Kidney epithelial cell (primary cell): ENCODE measurements at places on chromosomes 6 and 20.
A peak's percentile ranks its signal among the peaks of the same experiment; 100 is the strongest.

DNA sequence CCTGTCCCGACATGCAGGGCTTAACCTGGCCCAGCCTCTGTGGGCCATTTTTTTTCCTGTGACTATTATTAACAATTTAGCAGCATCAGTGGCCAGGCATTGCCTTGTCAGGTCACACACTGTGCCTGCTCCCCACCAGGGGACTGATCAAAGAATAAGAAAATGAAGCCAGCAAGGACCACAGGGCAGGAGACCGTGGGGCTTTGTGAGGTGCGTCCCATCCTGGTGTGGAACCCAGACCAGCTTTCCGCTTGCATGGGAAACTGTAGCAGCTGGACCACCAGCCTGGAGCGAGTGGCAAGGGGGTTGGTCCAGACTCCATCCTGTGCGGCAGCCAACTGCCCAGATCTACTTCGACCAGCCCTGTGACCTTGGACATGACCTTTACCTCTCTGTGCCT, 218.3 kb downstream of the ANKRD60 start:
- no peak for DNase-seq

GRCh38 chr20:19993958-19994669, 23.0 kb upstream of the NAA20 start:
- DNase-seq = peak; percentile 61

- DNase-seq = no peak
Observed at GRCh38 chr20:1357921-1358671, 29.2 kb upstream of the SDCBP2 start.

GRCh38 chr6:138600726-138601125, 101.4 kb upstream of the NHSL1 start:
- no peak for DNase-seq

- no peak for DNase-seq
Observed at GRCh38 chr6:41494212-41495110, 51.7 kb upstream of the FOXP4 start.

DNA sequence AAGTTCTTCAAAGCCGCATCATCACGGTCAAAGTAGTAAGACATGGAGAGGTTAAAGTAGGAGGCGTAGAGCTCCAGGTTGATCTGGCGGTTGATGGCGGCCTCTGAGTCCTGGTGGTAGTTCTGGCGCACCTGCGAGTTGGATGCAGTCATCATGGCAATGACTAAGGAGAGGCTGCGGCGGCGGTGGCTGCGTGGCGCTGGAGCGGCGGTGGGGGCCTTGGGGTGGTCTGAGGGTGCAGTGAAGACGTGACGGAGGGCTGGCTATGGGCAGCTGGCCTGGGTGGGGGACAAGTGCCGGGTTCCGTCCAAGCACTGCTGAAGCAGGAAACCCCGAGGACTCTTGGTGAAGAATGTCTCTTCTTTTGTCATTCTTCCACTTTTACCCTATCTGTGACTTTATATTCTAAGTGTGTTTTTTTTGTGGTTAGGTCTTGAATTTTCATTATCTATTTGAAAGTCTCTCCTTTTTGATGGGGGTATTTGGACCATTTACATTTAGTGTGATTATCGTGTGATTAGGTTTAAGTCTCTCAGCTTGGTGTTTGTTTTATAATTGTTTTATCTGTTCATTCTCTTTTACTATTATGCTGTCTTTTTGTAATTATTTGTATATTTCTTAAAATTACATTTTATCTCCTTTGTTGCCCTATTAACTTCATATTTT, 94.6 kb downstream of the TFAP2B start:
- DNase-seq = no peak

GRCh38 chr6:35312076-35312800, 14.6 kb downstream of the DEF6 start:
- DNase-seq = no peak

DNA sequence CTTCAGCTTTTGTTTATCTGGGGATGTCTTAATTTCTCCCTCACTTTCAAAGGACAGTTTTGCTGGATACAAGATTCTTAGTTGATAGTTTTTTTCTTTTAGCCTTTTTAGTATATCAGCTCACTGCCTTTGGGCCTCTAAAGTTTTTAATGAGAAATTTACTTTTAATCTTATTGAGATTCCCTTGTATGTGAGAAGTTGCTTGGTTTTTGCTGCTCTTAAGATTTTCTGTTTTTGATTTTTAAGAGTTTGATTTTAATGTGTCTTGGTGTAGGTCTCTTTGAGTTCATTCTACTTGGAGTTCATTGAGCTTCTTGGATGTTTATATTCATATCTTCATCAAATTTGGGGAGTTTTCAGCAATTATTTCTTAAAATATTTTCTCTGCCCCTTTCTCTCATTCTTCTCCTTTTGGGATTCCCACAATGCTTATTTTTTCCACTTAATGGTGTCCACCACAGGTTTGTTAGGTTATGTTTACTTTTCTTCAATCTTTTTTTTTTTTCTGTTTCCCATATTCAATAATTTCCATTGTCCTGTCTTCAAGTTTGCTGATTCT, 19.6 kb upstream of the TGM6 start:
- no peak for DNase-seq

DNA sequence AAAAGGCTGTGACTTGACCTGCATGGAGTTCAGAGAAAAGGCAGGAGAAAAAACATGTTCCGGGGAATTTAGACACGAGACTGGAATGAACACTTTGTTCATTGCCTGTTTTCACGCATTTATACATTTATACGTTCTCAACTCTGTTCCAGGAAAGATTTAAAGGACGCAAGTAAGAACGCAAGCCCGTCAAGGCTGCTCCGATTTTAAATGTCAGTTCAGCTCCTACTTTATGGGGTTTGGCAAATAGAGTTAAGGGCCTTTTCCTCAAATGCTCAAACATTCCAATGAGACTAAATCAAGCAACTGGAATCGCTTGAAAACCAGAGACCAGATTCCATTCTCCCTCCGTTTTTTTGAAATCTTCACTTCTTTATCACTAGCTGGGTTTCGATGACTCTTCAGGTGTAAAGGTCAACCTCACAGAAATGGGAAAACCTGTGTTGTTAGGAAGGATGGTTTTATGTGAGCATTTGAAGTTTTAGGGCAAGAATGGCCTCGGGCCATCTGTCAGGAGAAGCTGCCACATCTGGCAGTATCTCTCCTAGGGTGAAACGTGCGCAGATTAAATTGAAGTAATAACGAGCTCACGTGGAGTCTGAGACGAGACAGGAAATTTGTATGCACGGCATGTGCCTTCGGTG, 24.9 kb downstream of the TTLL2 start:
- no peak for DNase-seq

- no peak for DNase-seq
Observed at GRCh38 chr20:32570401-32571190, 14.5 kb downstream of the NOL4L start.

- DNase-seq = no peak
Observed at GRCh38 chr6:170074435-170074834, 216.4 kb downstream of the DLL1 start.

GRCh38 chr6:148441454-148441911, 98.8 kb downstream of the SASH1 start:
- peak; percentile 85 for DNase-seq

- DNase-seq = no peak
Observed at GRCh38 chr6:53707108-53707897, 41.7 kb upstream of the KLHL31 start.

- DNase-seq = peak; percentile 80
Observed at GRCh38 chr6:24357336-24358218, at the start of gene DCDC2. Gene DCDC2, minus strand, starts transcription at chr6:24358059. Its CDS starts 309 bp downstream, at chr6:24357750.

DNA sequence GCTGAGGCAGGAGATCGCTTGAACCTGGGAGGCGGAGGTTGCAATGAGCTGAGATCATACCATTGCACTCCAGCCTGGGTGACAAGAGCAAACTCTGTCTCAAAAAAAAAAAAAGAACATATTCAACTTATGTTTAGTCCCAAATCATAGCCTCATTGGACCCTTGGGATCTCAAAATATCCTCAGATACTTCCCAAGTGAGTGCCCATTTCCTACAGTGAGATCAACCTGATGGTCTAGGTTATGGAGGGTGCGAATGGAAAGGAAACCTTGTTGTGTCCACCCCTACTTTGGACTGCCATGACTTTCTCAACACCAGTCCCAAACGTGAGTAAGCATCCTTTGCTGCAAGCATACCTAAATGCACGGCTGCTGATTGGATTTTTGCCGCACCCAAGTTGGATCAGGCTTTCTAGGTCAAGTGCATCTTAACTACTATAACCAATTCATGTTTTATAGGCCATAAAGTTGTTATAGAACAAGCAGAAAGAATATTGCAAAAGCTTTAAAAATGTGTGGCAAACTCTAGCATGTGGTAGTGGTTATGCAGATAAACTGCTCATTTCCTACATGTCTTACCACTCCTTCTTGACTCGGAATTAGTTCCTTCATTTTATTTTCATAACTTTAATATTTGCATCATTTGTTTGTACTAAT, 131.2 kb downstream of the PLEKHG1 start:
- no peak for DNase-seq

GRCh38 chr6:36662827-36663256, 15.7 kb upstream of the CDKN1A start:
- no peak for DNase-seq

GRCh38 chr6:124989136-124989983, 27.1 kb downstream of the RNF217 start:
- DNase-seq = no peak

DNA sequence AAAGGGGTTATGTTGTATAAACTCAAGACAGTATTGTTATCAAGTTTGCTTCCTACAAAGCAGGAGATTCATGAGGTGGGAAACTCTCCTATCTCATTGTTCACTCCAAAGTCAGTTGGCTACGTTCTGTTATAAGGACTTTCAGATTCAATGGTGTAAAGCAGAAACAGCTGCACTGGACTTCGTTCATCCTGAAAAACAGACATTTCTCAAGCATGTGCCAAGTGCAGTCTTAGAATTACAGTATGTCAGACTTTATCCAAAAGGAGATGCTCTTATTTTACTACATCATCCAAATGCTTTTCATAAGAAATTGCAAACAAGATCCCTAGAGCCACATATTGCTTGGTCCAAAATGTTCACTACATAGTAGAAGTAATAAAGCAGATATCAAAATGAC, 14.9 kb downstream of the COL21A1 start:
- no peak for DNase-seq
